Mammary epithelial cell (primary cell): ENCODE measurements at places on chromosomes 7 and 10. TPM values are rescaled to one million over a fixed set of nuclear protein-coding genes. Genes with fewer than 3 reads are reported as not detected.

- no peak for DNase-seq
Measured at GRCh38 chr10:125089469-125089868, 70.9 kb downstream of the CTBP2 start.

DNA sequence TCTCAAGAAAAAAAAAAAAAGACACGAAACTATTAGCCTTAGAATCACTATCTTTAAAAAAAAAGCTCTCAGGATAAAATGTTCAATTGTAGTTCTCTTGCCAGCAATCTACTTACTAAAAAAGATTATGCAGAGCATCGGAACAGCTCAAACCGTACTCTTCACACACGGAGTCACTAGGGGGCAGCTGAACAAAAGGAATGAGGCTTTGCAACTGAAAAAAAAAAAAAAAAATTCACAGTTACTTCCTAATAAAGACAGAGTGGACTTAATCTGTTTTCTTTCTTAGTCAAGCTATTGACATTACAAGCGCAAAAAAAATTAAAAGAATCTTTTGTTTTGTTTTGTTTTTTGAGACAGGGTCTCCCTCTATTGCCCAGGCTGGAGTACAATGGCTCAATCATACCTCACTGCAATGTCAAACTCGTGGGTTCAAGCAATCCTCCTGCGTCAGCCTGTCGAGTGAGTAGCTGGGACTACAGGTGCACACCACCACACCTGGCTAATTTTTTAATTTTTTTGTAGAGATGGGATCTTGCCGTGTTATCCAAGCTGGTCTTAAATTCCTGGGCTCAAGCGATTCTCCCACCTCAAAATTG is 11.5 kb downstream of the PMS2 start:
- peak; percentile 36 for DNase-seq

Gene MYL10
- not detected for total RNA-seq

DNA sequence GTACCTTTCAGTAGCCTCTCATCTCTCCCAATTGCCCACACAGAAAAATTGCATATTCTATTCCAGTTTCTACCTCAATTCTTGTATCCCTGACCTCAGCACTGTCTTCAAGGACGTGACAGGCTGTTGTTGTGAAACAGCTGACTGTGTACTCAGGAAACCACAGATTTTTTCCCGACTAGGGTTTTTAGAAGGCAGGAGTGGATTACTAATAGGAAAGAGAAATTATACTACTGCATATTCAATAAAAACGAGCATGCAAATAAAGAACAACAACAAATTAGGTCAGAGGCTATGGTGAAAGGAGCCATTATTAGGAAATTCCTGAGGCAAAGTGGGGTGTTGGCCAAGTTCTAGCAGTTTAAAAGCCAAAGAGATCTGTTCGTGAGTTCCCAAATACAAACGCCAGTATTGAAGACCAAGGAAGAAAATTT is 93.4 kb downstream of the DOCK4 start:
- DNase-seq: peak; percentile 78

- no peak for DNase-seq
Measured at GRCh38 chr10:83677795-83678194, 461.5 kb upstream of the GHITM start.
